ENCODE measurements at places on chromosomes 2 and 18.

GRCh38 chr18:11826836-11827235 is 24.4 kb upstream of the CHMP1B start:
- DNase-seq: no peak

GRCh38 chr2:479031-479430 is 191.1 kb upstream of the ALKAL2 start:
- DNase-seq: no peak

- DNase-seq: no peak
Measured at GRCh38 chr18:32139835-32140283, 48.2 kb downstream of the RNF138 start.

DNA sequence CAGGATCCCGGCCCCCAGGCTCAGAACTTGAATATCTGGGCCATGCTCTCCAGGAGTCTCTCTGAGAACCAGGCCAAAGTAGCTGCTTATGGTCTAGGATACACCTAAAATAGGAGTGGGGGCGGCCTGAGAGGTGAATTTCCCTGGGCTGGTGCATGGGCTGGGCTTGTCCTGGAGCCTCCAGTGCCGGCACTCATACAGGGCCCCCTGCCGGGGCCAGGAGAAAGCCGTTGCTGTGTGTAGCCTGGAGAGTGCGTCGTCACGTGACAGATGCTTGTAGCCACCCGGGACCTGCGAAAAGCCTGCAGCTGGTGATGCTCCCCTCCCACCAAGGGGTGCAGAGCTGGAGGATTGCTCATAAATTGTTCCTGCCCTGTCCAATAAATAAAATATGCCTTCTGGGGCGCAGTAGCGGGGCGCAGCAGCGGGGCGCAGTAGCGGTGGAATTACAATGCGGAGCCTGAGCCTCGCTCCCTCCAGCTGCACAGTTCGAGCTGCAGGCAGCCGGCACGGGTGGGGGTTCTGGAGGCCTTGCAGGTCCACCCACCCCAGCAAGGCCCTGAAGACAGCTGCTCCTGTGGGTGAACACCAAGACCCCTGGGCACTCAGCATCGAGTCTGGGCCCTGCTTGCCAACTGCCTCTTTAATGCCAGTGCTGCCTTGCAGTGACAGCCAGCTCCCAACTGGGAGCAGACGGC is 289.9 kb downstream of the NDUFA10 start:
- DNase-seq: no peak

- DNase-seq: no peak
Measured at GRCh38 chr2:113878743-113879142, 11.1 kb upstream of the ACTR3 start.

GRCh38 chr2:224223851-224224555 is 177.9 kb downstream of the FAM124B start:
- no peak for DNase-seq

DNA sequence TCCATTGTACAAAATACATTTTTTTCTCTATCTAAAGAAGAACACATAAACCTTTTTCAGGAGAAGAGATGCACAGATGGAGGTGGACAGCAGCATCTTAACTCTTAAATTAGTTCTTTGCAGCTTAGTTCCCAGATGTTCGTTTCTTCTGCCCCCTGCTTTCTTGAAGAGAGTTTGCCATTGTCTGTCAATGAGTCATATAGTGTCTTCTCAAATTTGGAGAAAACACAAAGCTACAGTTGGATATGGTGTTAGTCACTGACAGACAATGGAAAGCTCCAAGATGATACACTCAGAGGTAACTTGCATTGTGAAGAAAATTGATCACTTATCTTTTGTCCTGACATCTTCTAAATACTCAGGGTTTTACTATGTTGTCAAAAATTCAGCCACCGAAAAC is 48.8 kb upstream of the TMEFF2 start:
- no peak for DNase-seq

DNA sequence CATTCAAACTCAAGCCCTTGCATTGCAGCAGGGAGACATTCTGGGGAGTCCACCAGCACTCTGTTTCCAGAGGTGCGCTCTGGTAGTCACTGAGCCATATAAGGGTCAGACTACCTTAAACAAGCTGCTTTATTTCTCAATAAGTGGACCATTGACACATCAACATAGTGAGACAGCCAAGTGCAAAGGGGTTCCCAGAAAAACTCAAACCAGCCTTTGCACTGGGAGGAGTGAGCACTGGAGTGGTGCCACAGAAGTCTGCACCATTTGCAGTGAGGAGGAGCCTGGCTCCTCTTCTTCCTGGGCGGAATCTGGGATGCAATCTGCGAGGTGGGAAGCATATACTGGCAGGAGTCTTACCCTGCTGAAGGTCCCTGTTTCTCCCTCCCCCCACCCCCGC is 86.4 kb downstream of the OSR1 start:
- DNase-seq: no peak

DNA sequence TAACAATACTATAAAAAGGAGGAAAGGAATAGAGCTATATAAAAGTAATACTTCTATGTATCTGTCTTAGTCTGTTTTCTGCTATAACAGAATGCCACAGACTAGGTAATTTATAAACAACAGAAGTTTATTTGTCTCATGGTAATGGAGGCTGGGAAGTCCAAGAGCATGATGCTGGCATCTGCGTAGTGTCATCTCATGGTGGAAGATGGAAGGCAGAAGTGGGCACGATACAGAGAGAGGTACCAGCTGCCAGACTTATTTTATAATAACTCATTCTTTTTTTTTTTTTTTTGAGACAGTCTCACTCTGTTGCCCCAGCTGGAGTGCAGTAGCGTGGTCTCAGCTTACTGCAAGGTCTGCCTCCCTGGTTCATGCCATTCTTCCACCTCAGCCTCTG is 4.3 kb downstream of the DHX57 start:
- DNase-seq: no peak

DNA sequence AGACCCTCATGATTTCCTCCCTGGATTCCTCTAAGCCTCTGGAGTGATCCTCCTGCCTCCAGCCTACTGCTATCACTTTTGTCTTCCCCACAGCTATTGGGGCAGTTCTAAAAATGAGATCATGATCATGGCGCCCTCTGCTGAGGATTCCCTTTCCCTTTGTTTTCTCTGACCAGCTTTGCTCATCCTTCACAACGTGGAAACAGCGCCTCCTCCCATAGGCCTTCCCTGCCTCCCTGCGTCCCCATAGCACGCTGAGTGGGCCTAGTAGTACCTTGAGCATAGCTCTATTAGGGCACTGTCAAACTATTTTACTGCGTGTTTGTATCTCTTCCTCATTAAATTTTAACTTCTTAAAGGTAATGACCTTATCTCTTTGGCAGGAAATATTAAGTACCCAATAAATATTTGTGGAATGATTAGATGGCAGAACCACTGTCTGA is 207.0 kb upstream of the FANCL start:
- DNase-seq: peak; percentile 26

DNA sequence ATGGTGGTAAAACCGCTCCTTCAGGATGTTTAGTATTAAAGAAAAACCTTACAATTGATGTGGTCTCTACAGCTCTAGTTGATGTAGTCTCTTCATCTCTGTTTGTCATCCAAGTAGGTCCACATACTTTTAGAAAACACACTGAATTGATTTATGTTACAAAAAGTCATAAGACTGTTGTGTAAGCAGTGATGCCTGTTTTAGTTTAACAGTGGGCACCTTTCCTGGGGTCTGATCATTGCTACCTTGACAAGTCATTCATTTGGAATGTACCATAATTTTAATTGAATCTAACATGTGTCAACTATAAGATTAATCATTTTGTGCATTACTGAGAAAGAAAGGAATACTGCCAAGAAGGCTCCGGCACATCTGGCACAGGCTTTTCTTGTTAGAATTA is 34.3 kb downstream of the GIGYF2 start:
- DNase-seq: no peak

DNA sequence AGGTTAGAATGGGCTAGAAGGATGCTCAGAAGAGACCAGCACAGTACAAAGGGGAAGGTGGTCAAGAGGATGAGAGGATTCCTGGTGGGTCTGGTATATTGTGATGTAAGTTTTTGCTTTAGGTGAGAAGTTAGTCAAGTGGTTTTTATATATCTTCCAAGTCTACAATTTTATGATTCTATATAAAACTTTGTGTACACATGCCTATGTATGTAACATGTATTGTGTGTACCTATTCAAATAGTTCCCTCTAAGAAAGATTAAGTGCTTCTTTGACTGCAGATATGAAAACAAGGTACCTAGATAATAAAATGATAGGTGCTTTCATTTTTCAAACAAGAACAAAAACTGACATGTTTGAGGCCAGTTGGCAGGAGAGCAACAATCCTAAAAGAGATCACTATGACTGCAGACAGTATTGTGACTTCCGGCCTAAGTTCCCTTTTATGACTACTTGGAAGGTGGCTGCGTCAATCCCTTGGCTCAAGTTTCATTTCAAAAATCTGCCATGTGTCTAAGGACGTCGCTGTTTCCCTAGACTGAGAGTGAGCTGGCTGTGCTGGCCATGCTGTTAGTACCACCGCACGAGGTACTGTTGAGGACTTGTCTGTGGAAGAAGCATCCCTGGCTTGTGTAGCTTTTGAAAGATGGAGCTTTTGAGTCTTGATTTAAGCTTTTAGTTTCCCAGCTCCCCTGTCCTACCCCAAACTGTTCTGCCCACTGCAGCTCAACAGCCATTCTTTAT is 123.1 kb downstream of the PRPF40A start:
- DNase-seq: peak; percentile 3

DNA sequence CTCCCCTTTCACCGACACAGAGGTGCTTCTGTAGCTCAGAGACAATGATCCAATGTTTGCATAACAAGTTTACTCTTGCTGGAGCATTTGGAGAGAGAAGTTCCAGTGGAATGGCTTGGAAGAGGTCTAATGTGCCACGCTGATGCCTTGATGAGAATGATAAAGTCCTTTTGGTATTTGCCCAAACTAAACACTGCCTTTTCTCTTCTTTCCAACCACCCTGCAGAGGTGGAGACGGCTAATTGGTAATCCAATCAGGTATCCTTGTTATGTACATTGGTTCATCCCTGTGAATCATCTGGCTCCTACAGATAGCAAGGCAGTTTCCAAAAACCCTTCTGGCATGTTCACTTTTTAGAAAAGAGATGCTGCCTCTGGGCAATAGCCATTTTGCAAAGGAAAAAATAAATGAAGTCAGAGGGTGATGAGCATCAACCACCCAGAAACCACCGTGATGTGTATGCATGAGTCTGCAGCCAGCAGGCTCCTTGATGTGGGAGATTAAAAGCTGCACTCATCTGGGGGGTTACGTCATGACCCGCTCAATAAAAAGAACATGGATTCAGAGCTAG is 40.6 kb downstream of the KIAA2012 start:
- no peak for DNase-seq

GRCh38 chr18:69267895-69268294 is 132.8 kb upstream of the DOK6 start:
- DNase-seq: no peak

DNA sequence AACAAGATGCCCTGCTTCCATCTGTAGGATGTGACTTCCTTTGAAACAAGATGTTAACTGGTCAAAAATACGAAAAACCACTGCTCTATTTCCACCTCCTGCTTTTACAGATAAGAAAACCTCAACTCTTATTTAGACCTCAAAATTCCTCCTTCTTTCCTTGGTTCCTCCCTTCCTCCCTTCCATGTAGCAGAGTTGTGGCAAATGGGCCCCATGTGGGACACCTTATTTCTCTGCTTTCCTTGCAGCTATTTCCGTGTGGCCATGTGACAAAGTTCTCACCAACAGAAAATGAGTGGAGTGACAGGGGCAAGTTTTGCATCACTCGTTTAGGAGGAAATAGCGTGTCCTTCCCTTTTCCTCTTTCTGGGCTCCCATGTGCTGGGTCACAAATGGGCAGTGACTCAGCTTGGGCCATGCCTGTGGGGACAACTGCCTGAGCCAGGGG is 69.4 kb upstream of the SMAD2 start:
- DNase-seq: no peak

- no peak for DNase-seq
Measured at GRCh38 chr2:44329343-44329742, 32.0 kb downstream of the PREPL start.

DNA sequence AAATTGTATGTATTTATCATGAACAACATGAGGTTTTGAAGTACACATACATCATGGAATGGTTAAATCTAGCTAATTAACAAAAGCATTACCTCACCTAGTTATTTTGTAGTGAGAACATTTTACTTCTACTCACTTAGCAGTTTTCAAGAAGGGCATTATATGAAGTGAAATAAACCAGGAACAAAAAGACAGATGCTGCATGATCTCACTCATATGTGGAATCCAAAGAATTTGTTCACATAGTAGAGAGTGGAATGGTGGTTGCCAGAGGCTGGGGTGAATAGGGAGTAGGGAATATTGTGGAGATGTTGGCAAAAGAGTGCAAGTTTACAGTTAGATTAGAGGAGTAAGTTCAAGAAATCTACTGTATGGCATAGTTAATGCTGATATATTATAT is 292.0 kb downstream of the ASXL3 start:
- no peak for DNase-seq

- no peak for DNase-seq
Measured at GRCh38 chr2:85264471-85264870, 63.3 kb downstream of the TGOLN2 start.

- DNase-seq: no peak
Measured at GRCh38 chr2:8324901-8325300, 357.0 kb upstream of the ID2 start.

DNA sequence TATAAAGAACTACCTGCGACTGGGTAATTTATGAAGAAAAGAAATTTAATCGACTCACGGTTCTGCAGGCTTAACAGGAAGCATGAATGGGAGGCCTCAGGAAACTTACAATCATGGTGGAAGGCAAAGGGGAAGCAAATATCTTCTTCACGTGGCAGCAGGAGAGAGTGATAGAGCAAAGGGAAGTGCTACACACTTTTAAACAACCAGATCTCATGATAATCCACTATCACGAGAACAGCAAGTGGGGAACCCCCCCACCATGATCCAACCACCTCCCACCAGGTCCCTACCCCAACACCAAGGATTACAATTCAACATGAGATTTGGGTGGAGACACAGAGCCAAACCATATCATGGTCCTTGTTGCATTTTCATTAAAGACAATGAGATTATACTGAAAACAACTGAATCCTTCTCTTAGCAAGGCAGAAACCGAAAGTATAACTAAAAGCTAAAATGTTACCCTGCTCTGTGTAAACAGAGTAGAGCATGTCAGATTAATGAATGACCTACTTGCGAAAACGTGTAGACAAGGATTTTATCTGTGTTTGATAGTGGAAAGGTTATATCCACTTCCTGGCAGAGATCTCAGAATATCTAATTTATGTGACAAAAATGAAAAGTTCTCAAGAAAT is 60.1 kb upstream of the RBBP8 start:
- no peak for DNase-seq

- no peak for DNase-seq
Measured at GRCh38 chr2:94923196-94923595, 52.0 kb downstream of the TEKT4 start.

DNA sequence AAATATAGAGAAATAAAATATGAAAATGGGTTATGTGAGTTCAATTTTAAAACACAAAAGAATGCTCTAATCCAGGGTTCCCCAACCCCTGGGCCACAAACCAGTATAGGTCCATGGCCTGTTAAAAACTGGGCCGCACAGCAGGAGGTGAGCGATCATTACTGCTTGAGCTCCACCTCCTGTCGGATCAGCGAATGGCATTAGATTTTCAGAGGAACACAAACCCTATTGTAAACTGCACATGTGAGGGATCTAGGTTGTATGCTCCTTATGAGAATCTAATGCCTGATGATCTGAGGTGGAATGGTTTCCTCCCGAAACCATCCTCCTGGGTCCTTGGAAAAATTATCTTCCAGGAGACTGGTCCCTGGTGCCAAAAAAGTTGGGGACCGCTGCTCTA is 34.7 kb downstream of the TTR start:
- DNase-seq: no peak

GRCh38 chr18:32420084-32420750 is 50.5 kb downstream of the GAREM1 start:
- DNase-seq: no peak

Data from activated naive CD8-positive, alpha-beta T cell treated with anti-CD3 and anti-CD28 coated beads, Interleukin-2, amount 50 U/mL, for 24 hours (primary cell).